ENCODE measurements at places on chromosomes 3 and 15.

- DNase-seq, result no peak
These were observed 9.3 kb upstream of the CX3CR1 start for GRCh38 chr3:39289107-39289506.

DNA sequence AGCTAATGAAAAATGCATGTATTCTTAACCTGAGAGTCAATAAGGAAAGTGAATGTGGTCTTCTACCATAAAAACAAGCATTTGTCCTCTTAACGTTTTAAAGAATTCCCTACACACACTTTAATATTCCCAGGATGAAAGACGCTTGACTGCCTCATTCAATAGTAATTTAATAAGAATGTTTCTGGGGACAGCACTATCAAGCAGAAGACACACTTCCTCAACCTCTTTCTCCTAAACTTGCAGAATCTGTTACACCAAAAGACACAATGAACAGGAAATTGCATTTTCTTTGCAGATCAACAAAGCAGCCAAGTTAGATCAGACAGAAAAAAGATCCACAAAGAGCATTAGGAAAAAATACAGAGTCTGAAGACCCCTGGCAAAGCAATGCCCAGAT, 97.7 kb downstream of the PLCH1 start:
- no peak for DNase-seq

GRCh38 chr3:105422645-105423044, 55.9 kb downstream of the ALCAM start:
- no peak for DNase-seq

GRCh38 chr15:56537881-56538280, 72.9 kb upstream of the MNS1 start:
- DNase-seq, result no peak

DNA sequence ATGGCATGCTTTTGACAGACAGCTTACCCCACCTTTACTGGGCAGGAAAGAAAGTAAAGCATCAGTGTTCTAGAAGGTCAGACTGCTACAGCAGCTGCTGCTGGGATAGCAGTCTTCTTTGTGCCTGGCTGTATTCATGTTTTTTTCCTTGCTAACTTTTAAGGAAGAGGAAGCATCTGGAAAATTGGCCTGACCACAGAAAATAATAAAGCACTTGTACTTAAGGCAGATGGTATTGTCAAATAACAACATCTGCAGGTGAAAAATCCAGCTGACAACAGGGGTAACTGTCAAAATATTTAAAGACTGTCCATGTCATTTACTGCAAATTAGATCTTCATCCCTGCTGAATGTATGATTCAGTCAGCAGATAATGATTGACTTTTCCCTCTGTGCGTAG, 229.0 kb downstream of the OXSM start:
- no peak for DNase-seq

- DNase-seq, result no peak
These were observed 15.0 kb downstream of the PRKAR2A start for GRCh38 chr3:48832684-48833083.

- DNase-seq, result no peak
These were observed 866.0 kb upstream of the NR2F2 start for GRCh38 chr15:95464509-95464908.

DNA sequence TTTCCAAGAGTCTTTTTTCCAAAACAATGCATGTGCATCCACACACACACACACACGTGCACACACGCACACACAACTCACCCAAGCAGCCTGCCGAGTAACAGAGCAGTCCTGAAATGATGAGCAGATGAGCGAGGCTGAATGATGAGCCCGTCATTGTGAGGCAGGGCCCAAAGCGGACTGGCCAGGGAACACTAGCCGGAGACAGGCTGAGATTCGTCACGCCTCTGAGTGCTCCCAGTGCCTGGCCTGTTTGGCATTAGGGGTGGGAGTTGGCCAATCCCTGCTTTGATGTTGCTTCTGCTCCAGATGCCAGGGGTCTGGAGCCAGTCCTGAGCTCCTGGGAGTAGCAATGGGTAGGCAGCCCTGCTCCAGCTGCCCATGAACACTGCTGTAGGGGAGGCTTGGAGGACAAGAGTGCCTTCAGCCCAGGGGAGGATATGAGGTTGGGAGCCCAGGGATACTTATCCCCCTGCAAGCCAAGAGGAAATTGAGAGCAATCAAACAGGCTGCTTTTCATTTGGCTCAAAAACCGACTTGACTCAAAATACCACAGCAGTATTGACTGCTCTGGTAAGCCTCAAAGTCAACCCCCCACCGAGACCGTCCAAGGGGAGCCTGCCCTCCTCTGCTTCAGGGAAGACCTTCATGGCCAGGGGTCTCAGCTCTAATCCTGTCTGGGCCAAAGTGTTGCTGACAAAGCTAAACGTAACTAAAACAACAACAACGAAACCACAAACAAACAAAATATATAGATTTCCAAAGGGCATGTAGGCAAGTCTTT, 22.9 kb downstream of the COLQ start:
- no peak for DNase-seq

Measured in OCI-M1 (cell line).